Activated naive CD4-positive, alpha-beta T cell treated with anti-CD3 and anti-CD28 coated beads, Interleukin-2, amount 50 U/mL, for 16 hours (primary cell): ENCODE measurements at places on chromosomes 11 and 22.

GRCh38 chr11:107176148-107177105, 158.2 kb upstream of the GUCY1A2 start:
- no peak for DNase-seq

- no peak for DNase-seq
Observed at GRCh38 chr11:34433899-34434298, 4.8 kb upstream of the CAT start.

DNA sequence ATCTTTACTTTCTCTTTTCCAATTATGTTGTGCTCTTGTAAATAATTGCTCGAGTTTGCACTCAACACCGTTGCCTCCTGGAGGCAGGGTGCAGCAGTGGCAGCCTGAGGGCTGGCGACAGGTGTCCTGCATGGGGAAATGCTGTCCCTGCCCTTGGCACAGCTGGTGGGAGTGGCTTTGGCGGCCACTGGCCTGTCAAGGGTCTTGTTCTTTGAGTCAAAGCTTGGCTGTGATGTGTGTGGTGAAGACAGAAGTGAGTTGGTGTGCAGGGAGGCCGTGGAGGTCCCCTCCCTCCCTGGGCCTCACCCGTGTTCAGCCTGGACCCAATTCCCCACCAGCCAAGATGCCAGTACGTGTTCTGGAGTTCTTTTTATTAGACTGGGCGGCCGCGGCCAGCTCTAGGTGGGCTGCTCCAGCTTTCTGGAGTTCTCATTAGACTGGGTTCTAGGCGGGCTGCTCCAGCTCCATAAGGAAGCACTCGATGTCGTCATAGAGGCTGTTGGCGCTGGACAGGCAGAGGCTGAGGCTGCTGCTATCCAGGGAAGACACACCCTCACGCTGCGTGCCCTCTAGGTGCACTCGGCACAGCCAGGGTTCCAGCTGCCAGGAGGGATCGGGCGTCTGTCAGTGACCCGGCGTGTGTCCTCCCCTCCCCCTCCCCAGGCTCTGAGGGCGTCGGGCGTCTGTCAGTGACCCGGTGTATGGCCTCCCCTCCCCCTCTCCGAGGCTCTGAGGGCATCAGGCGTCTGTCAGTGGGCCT, 3.4 kb downstream of the IRF7 start:
- DNase-seq: no peak

DNA sequence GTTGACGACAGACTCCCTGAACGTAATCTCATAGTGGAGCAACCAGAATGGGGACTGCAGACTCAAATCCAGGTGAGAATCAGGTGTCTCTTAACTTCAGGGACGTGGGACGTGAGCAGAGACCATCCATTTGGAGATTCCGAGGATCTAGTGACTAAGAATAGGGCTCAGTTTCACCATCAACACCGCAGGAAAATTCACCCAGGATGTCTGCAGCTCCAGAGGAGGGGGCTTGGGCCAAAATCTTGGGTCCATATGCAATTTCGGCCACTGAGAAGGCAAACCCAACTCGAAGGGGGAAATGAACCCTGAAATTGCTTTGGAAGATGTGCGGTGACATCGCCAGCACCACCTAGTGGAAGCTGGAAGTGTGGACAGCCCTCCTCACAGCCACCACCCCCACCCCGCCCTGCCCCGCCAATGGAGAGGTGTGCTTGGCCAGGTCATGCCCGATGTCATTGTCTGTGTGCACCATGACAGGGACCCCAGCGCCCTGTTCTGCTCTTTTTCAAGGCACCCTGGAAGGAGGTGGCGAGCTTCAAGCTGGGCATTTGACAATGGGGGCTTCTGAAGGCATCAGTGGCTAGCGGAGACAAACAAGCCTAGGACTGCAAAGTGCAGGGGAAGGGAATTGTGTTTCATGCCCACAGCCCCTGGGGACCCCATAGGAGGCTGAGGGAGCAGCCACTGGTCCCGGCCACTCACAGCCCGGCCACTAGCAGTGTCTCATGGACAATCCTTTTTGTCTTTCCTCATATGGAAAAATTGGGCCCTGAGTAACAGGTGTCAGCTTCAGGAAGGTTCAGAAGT, 24.8 kb downstream of the APOL1 start:
- peak; percentile 70 for DNase-seq

GRCh38 chr22:44571566-44572413, 73.8 kb upstream of the RTL6 start:
- no peak for DNase-seq

DNA sequence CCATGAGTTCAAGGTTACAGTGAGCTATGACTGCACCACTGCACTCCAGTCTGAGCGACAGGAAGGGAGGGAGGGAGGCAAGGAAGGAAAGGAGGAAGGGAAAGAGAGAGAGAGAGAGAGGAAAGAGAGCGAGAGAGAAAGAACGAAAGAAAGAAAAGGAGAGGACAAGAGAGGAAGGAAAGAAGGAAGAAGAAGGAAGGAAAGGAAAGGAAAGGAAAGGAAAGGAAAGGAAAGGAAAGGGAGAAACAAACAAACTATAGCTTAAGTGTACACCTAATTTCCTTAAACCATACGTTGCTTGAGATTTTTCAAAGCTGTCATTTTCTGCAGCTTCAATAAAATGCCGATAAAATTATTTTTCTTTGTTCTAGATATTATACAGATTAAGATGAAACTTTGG, 80.2 kb upstream of the APOA1 start:
- DNase-seq: no peak

DNA sequence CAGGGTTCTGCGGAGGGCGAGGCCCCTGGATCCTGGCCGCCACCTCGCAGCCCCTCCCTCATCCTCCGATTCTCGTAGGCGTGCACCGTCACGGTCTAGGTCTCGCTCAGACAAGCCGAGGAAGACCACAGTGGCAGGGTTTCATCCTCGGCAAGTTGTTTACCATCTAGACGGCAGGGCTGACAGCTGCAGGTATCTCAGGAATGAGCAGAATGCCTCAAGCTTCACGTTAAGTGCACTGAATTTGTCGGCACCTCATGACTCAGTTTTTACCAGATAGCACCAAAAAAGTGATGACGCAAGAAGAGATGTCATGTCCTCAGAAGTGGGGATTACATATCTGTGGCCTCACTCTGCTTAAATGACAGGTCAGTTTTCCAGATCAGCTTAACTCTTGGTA, 35.1 kb downstream of the WT1 start:
- DNase-seq: no peak

- no peak for DNase-seq
Observed at GRCh38 chr11:78365381-78365792, 52.2 kb downstream of the GAB2 start.
